ENCODE measurements at places on chromosomes 4 and X. TPM values are rescaled to one million over a fixed set of nuclear protein-coding genes. Genes with fewer than 3 reads are reported as not detected.

- no peaks in the 10 kb centered on the region for H3K36me3 ChIP-seq
- H3K4me1 ChIP-seq: no peaks in the 10 kb centered on the region
- H3K4me3 ChIP-seq: no peak overlapping the region
- H3K27ac ChIP-seq: no peak overlapping the region
Observed at GRCh38 chr4:158051401-158052235, 121.2 kb downstream of the GASK1B start.

- DNase-seq: no peak
- H3K4me3 ChIP-seq: no peak overlapping the region
- peaks cover 1% of the 10 kb centered on the region for H3K36me3 ChIP-seq
- peaks cover 3% of the 10 kb centered on the region for H3K4me1 ChIP-seq
- no peaks in the 10 kb centered on the region for H3K27me3 ChIP-seq
- H3K27ac ChIP-seq: no peak overlapping the region
Observed at GRCh38 chr4:40992472-40993295, 221.7 kb downstream of the APBB2 start.

DNA sequence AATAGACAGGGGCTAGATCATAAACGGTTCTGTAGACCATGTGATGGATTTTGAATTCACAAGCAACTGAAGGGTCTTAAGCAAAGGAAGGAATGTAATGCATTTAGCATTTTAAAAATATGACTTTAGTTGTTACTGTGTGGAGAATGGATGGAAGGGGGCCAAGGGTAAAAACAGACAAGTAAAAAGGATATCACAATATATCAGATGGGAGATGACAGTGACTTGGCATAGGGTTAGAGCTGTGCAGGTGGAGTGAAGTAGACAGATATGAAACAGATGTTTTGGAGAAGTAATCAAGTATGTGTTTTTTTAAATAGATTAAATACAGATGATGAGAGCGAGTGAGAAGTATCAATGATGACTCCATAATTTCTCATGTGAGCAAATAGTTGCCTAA lies 1116.0 kb upstream of the TENM3 start:
- no peak overlapping the region for H3K4me3 ChIP-seq
- no peak overlapping the region for H3K27ac ChIP-seq
- no peaks in the 10 kb centered on the region for H3K36me3 ChIP-seq
- no peak for DNase-seq
- peaks cover 2% of the 10 kb centered on the region for H3K27me3 ChIP-seq
- no peaks in the 10 kb centered on the region for H3K4me1 ChIP-seq

DNA sequence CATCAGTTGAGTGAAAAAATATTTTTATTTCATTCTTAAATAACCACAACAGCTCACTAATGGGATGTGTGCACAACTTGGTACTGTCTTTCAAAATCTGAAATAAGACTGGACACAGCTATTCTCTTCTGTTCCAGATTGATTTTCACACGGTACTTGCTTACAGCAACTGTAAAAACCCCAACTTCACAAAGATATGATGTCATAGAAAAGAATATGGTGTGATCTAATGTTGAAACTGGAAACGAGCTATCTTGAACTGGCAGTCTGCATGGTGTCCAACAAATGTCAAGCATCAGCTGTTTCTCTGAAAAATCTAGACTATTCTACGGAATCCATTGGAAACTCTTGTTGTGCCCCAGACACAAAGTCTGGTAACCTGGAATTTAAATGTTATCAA lies 14.7 kb downstream of the HELQ start:
- no peak overlapping the region for H3K4me3 ChIP-seq
- no peak for DNase-seq
- H3K27me3 ChIP-seq: no peaks in the 10 kb centered on the region
- H3K36me3 ChIP-seq: peaks cover 40% of the 10 kb centered on the region

DNA sequence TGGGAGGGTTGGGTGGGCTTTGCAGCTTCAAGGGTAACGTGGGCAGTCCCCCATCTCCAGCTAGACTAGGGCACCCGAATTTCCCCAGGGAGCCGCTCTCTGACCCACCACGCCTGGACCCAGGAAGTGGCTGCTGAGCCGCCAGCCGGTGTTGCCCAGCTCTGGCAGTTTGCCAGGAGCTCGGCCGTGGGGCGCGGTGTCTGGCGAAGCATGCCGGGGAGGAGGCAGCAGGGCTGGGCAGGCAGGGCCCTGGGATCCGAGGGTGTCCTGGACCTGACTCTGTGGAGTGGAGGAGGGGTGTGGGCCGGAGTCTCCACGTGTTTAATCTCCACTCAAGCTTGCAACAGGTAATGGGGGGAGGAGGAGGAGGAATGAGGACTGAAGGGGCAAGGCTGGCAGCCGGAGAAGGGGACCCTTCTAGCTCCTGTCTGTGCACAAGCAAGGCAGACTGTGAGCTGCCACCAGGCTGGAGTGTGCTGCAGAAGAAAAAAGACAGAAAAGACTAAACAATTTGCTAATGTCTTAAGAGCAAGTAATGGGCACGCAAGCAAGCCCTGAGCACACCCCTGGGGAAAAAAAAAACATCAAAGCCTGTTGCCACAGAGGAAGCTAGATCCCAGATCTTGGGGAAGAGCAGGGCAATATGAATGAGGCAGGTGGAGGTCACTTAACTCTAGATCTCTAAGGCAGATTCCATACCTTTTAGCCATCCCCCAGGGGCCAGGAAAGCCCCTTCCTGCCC lies 2.4 kb downstream of the LONRF3 start:
- no peaks in the 10 kb centered on the region for H3K27me3 ChIP-seq
- peaks cover 8% of the 10 kb centered on the region for H3K36me3 ChIP-seq
- peak; percentile 55 for DNase-seq

GRCh38 chr4:151955721-151956380 lies 195.0 kb upstream of the GATB start:
- no peak overlapping the region for H3K27ac ChIP-seq
- H3K36me3 ChIP-seq: no peaks in the 10 kb centered on the region
- H3K4me3 ChIP-seq: no peak overlapping the region
- H3K4me1 ChIP-seq: no peaks in the 10 kb centered on the region
- H3K27me3 ChIP-seq: no peaks in the 10 kb centered on the region

DNA sequence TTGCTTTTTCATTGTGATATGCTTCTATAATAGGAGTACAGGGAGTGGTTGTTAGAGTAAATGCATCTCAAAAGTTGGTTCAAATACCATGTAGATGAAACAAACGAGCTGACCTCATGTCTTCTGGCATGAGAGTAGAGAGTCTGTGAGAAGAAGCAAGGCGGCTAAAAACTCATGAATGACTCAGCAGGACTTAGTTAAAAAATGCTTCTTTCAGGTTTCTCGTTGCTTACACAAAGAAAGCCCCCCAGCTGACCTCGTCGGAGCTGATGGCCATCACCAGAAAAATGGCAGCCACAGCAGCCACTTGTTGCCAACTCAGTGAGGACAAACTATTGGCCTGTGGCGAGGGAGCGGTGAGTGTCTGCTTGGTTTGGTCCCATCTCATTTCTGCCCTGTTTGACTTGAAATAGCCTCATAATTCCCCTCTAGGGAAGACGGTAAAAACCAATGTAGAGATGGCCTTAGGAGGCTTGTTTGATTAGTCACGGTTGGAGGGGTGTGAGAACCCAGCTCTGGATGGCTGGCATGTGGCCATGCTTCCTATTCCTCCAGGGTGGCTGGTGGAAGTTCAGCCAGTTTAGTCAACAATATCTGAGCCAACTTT lies 14.5 kb downstream of the AFP start:
- no peak overlapping the region for H3K27ac ChIP-seq
- H3K4me1 ChIP-seq: peaks cover 12% of the 10 kb centered on the region
- no peak overlapping the region for H3K4me3 ChIP-seq
- H3K27me3 ChIP-seq: no peaks in the 10 kb centered on the region
- no peaks in the 10 kb centered on the region for H3K36me3 ChIP-seq

The PPM1K gene
- 4.1 TPM for polyA plus RNA-seq

The GLRB gene
- 0.24 TPM for polyA plus RNA-seq

The APLN gene
- not detected for polyA plus RNA-seq

The ARMCX1 gene
- polyA plus RNA-seq: 1.1 TPM

The DNAAF6 gene
- not detected for polyA plus RNA-seq

The ZFP92 gene
- polyA plus RNA-seq: 0.31 TPM
